Uterus (tissue), 4 donors: ENCODE measurements at places on chromosomes 6 and 20. TPM values are rescaled to one million over a fixed set of nuclear protein-coding genes. Genes with fewer than 3 reads are reported as not detected.

- DNase-seq = no peak
These were observed 8.8 kb downstream of the NR2E1 start for GRCh38 chr6:108174371-108175175.

PAK5 gene
- not detected for total RNA-seq

DNA sequence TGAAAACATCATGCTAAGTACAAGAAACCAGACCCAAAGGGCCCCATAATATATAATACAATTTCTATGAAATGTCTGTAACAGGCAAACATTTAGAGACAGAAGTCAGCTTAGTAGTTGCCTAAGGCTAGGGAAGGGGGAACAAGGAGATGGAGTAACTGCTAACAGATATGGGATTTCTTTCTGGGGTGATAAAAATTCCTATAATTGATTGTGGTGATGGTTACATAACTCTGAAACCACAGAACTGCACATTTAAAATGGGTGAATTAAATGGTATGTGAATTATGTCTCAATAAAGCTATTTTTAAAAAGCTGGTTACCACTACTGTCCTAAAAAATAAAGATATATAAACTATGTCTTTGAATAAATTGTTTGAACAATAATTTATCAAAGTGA, 3.2 kb downstream of the CEP162 start:
- DNase-seq = no peak

CAGE1 gene
- total RNA-seq = not detected

GRCh38 chr20:49099011-49099410, 52.9 kb downstream of the CSE1L start:
- no peak for DNase-seq

GZF1 gene
- 22.3 TPM for total RNA-seq

- DNase-seq = no peak
These were observed 151.0 kb upstream of the INSM1 start for GRCh38 chr20:20216941-20217340.

CFB gene
- total RNA-seq = 6.2 TPM

TGM2 gene
- total RNA-seq = 269 TPM

- DNase-seq = no peak
These were observed 3.2 kb upstream of the C20orf144 start for GRCh38 chr20:33658929-33659328.

OR12D3 gene
- not detected for total RNA-seq

DAAM2 gene
- 11.0 TPM for total RNA-seq

BPIFB1 gene
- total RNA-seq = not detected

TAP2 gene
- 3.1 TPM for total RNA-seq

EEF1A2 gene
- 1.1 TPM for total RNA-seq

- no peak for DNase-seq
These were observed 71.0 kb upstream of the RALGAPA2 start for GRCh38 chr20:20783450-20783849.

- DNase-seq = no peak
These were observed 117.9 kb downstream of the CDH4 start for GRCh38 chr20:61369731-61370520.

- no peak for DNase-seq
These were observed 1.3 kb downstream of the RIPOR3 start for GRCh38 chr20:50689864-50690649.
